ENCODE measurements at places on chromosomes 1 and 21.

DNA sequence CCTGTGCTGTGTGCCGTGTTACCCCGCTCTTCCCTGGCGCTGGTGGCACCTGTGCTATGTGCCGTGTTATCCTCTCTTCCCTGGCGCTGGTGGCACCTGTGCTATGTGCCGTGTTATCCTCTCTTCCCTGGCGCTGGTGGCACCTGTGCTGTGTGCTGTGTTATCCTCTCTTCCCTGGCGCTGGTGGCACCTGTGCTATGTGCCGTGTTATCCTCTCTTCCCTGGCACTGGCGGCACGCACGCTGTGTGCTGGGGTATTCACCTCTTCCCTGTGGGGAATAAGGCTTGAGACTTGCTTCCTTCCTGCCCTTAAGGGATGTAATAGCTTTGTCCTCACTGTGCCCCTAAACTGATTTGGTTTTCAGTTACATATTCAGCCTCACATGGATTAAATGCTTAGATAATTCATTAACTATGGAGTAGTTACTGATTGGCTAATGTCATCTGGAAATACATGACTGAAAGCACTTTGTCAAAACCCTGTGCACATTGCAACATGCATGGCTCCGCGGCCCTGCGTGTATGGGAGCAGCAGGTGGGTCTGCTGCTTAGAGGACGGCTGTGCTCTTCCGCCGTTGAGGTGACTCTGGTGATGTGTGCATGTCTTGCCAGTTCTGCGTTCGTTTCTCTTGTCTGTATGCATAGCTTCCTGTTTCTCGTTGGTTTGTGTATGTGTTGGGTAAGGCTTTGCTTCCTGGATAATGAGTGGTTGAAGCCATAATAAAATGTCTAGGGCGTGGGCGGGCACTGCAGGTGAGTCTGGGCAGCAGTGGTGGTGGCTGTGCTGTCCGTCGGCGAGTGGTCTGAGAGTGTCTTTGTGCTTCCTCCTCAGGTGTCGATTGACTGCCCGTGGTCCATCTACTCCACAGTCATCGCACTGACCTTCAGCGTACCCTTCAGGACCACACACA is 17.9 kb upstream of the PWP2 start:
- DNase-seq = no peak

GRCh38 chr1:54968551-54968950 is 11.9 kb upstream of the TMEM61 start:
- no peak for DNase-seq

- DNase-seq = no peak
Observed at GRCh38 chr1:240909701-240910457, 297.9 kb upstream of the GREM2 start.

DNA sequence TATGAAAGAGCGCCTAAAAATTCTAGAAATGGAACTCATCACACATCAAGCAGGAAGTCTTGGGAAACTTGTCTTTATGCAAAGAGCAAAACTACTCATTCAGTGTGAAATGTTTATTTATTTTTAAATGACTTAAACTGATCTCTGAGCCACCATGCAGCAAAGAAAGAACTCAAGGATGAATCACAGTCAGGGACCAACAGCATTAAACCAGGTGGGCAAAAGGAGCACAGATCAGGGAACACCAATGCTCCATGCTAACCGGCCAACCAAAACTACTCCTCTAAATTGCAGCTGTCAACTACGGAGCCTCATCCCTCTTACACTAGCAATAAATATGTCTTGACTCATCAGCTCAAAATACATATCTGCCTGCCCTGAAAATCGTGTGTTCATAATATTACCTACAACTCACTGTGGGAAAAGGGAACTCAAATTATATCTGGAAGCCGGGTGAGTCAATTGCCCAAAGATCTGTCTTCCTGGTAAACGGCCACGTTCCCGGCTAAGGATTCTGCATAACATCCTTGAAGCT is 129.2 kb downstream of the PTPN14 start:
- no peak for DNase-seq

- no peak for DNase-seq
Observed at GRCh38 chr21:36035381-36035791, 24.9 kb downstream of the SETD4 start.

- no peak for DNase-seq
Observed at GRCh38 chr1:201999625-202000238, 10.7 kb upstream of the ELF3 start.

DNA sequence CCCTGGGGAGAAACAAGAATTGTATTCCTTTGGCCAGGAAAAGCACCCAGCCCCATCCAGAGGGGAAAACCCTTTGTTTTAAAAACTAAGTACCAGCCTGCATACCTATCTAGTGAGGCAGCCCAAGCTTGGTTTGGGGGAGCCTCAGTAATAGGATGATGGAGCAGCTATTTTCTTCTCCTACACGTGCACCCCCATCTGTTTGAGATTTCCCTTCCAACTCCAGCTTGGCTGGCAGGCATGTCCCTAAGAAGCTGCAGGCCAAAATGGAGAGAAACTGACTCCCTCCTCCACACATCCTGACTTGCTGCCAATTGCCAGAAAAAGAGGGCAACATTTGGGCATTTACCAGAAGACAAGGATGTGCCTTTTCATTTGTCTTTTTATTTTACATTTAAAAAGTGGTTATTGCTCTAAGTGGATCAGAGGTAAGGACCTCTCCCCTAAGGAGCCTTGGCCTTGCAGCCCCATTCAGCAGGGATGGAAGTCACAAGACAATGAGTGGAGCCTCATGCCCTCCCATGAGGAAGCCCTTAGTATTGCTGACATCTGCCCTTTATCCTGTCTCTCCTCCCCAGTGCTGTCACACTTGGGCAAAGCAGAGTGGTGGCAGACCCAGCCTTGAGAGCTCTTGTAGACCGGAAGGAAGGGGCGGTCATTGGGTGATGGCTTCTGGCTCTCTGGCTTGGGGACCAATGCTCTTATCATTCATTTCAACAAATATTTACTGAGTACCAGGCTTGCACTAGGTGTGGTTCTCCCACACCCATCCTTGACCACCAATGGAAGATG is 8.6 kb downstream of the FNDC5 start:
- no peak for DNase-seq

- no peak for DNase-seq
Observed at GRCh38 chr1:150995896-150996295, 10.8 kb downstream of the MINDY1 start.

DNA sequence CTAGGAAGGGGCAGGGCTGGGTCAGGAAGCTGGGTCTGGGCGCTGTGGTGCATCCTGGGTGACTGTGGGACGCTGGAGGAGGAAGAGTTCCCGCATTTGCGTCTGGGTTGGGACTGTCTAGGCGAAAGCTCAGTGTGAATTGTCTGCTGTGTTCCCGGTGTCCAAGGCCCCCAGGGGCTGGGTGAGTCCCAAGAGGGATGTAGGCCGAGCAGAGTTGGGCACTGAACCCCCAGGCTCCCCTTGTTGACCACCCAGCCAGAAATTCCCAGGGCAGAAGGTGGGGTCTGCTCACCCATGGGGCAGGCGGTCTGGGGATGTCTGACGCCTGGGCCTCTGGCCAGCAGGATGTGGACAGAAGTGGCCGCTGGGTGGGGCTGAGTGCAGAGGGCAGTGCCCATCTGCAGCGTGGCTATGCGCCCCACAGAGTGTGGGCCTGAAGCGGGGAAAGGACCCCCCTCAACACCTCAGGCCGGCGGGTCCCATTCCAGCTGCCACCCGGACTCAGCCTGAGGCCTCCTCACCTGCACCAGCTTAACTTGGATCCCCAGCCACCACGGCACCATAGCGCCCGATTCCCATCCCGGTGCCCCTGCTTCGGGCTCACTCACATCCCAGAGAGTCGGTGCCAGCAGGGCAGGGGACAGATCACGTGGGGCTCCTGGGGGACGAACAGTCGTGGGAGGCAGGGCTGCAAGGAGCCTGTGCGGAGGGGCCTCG is 37.0 kb upstream of the POFUT2 start:
- DNase-seq = no peak

Data from SIG-M5 (cell line).